HCT116 (cell line): ENCODE measurements at places on chromosomes 16 and 17.
A peak's percentile ranks its signal among the peaks of the same experiment; 100 is the strongest.

GRCh38 chr17:16470265-16470664, 21.7 kb downstream of the LRRC75A start:
- no peak for DNase-seq

DNA sequence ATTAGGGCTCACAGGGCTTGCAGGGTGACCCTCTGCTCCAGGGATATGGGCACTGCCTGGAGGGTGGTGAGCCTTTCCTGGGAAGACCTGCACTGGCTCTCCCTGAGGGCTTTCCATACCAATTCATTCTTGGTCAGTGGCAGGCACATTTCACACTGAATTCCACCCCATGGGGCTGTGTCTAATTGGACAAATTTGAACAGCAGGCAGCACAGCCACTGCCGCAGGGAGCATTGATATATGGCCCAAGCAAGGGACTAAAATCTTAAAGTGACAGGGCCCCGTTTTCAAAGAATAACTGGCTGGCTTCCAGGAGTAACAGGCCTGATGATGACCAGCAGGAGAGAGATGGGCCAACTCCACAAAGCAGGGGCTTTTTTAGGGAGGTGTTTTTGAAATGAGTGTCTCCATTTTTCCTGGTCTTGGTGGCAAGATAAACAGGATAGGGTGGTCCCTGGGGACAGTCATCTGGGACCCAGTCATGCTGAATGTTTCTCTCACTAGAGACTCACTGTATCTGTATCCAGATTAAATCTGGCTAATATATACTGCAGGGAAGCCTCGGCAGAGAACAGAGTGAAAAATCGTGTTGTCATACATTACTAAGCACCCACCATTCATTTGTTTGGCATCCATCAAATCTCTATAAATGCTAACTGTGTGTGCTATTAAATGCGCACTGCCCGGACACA, 74.1 kb upstream of the TBX2 start:
- no peak for DNase-seq

GRCh38 chr16:67257486-67258160, 8.8 kb downstream of the SLC9A5 start:
- DNase-seq = no peak

GRCh38 chr17:32141679-32142037, 644 bp upstream of the RHOT1 start:
- DNase-seq = no peak

DNA sequence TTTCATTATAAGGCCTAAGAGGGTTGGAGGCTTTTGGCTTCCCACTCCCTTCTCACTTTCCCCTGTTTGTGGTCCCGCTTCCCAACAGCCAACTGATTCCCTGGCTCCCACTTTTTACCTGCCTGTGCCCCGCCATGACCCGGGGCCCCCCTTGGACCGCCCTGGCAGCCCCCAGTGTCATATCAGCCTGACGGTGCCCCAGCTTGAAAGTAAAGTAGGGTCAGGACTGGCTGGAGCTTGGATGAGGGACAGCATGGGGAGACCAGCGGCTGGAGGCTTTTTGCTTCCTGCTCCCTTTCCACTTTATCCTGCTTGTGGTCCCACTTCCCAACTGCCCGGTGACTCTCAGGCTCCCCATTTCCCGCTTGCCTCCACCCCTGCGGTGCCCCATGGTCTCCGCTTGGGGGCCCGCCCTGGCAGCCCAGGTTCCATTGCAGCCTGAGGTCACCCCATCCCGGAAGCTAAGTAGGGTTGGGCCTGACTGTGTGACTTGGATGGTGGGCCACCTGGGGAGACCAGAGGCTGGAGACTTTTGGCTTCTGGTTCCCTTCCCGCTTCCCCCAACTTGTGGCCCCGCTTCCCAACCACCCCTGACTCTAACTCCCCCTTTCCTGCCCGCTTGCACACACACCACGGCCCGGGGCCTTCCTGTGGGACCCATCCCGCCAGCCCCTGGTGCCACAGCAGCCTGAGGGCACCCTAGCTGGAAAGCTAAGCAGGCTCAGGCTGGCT, 2274.7 kb downstream of the TP53TG3F start:
- DNase-seq = no peak

DNA sequence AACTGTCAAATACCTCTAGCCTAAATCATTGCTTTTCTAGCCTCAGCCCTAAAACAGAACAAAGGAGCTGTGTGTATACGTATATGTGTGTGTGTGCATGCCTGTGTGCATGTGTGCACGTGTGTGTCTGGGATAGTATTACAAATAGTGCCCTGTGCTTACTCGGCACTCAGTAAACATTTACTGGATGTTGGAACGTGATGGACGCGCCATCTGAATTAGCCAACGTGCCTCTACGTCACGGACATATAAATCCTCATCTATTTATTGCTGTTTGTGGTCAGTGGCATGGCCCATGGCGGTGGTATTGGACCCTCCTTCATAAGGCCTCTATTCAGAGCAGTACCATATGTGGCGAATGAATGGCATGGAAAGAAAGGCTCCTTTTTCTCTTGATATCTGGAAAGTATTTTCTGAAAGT, 37.5 kb downstream of the WWP2 start:
- DNase-seq = no peak

- DNase-seq = peak; percentile 76
Observed at GRCh38 chr17:58082870-58083490, at the start of gene DYNLL2. DYNLL2 (plus strand) TSS chr17:58083419; CDS start chr17:58087091, 3,672 bp downstream.

GRCh38 chr17:73184136-73184993, 8.5 kb upstream of the COG1 start:
- no peak for DNase-seq

DNA sequence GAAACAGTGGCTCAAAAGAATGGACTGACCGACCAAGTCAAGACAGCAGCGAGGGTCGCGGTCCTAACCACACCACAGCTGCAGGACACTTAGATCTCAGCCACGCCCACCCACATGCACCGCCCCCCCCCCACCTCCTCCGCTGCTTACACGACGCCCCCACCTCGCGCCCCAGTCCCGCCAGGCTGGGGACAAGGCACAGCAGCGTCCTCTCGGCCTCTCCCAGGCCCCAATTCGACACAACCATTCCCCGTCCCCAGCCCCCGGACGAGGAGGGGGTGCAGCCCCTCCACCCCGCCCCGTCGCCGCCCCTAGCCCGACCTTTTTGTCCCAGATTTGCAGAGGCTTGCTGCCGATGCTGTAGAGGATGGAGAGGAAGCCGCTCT, 477 bp downstream of the CFAP20 start:
- no peak for DNase-seq

GRCh38 chr16:86951831-86952598, 365.2 kb downstream of the C16orf95 start:
- peak; percentile 36 for DNase-seq

DNA sequence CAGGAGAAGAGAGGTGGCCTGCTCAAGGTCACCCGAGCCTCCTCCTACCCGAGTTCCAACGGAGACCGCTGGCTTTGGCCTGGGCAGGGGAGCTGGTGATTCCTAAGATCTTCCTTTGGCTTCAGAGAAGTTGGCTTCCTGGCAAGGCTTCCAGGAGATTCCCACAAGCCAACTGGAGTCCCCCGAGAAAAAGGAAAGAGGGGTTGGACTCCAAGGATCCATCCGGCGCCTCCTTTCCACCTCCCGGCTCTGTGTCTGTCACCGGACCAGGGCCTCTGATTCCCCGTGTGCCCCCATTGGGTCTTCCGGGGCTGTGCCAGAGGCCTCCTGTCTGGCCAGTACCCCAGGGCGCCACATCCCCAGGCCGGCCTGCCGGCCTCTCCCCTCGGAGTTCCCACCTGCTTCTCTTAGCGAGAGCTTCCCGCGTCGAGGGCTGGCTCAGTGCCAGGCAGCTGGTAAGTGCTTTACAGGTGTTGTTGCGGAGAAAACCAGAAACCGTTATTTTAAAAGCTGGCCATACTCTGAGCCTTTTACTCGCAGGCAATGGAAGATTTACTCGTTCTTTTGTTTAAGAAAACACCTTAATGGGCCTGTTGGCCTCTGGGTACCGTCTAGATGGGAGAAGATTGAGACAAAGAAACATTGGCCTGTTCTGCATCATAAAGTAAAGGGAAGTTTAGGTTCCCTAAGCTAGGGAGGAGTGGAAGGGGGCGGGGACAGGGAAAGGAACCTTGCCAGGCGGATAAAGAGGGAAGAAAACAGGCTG, 258.4 kb upstream of the SDK2 start:
- DNase-seq = no peak

- DNase-seq = no peak
Observed at GRCh38 chr16:65702707-65703402, 581.0 kb upstream of the CDH11 start.

GRCh38 chr17:3914312-3914670, 2.0 kb downstream of the P2RX1 start:
- DNase-seq = no peak

- DNase-seq = no peak
Observed at GRCh38 chr16:2328428-2328827, 12.1 kb downstream of the ABCA3 start.

DNA sequence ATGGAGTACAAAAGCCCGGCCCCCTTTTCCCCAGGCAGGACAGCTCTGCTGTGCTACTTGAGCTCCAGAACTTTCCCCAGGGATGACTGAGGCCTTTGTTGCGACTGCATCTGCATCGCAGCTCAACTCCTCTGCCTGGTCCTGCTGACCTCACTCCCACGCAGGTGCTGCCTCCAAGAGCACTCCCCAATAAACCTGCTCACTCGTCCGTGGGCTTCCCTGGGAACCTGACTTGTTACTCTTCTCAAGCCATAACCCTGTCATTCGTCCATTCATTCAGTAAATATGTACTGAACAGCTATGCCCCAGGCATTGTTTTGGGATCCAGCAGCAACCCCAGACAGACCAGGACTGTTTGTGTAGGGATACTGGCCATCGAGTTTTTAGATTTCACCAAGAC, 11.6 kb upstream of the RMI2 start:
- DNase-seq = no peak

DNA sequence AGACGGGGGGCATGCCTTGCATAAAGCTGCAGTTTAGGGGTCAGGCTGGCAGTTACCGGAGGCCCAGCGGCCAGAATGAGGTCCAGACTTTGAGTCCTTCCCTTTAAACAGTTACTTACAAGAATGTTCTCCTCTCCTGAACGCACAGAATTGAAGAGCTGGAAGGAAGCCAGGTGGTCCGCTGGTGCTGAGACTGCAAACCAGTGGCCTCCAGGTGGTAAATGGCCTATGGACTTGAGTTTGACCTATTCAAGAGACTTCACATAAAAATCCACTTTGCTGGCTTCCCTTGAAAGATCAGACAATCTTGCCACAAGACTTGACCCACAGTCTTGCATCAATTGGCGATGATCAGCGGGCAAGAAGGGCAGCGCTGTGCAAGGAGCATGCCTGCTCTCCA, 14.7 kb upstream of the SEZ6 start:
- DNase-seq = no peak

DNA sequence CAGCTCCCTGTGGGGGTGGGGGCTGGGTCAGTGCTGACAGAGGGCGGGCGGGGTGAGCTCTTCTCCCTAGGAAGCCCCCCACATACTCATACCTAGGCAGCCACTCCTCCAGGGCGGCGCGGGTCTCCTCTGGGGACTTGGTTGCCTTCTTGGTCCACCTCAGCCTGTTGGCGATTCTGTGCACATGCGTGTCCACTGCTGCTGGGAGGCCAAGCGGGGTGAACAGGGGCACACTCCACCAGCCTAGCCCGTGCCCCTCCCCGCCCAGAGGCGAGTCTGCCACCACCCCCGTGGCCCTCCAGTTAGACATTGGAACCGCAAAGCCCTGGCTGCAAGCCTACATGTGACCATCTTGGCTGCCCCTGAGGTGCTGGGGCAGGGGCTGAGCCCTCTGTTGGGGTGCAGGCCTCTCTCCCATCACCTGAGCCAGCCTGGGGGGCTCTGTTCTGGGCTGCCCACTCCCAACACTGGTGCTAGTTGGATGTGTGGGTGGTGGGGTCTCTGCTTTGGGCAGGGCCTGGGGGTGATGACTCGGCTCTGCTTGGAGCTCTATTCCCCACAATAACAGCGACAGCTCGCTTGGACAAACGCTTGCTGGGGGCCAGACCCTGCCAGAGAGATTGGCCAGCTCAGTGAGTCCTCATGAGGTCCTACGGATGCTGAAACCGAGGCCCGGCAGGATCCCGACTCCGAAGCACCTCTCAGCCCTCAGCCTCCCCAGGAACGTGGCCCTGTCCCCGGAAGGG, 7.4 kb downstream of the NTHL1 start:
- DNase-seq = no peak

GRCh38 chr16:57167538-57167937, 18.3 kb downstream of the PSME3IP1 start:
- no peak for DNase-seq

- no peak for DNase-seq
Observed at GRCh38 chr16:66512272-66513110, 37.4 kb downstream of the TK2 start.

DNA sequence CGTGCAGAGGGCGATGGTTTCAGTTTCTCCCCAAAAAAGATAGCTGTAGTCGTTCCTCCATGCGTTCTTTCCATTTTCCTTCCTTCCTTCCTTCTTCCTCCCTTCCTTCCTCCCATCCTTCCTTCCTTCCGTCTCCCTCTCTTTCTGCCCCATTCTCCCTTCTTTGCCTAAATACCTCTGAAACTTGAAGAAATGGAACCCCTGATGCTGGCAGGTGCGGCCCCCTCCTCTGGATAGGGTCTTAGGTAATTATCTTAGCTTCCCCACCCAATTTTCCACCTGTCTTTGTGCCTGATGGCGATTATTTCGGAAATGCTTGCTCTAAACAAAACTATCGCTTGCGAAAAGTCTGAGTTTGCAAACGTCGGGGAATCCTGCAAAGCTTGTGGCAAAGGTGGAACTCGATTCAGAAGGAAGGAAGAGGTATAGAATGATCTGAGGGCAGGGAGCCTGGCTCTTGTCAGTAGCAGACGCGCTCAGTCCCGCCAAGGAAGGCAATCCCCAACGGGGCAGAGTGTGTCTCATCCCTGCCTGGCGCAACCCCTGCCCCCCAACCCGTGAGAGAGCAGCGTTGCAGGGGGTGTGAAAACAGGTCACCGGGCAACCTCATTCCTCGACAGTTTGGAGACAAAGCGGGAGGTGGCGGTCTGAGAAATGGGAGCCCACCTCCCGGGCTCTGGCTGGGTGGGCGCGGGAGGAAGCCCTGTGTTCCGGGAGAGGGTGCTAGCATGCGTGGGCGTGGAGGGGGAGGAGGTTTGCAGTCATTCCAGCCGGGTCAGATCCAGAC, 2.9 kb upstream of the CBX8 start:
- DNase-seq = no peak

DNA sequence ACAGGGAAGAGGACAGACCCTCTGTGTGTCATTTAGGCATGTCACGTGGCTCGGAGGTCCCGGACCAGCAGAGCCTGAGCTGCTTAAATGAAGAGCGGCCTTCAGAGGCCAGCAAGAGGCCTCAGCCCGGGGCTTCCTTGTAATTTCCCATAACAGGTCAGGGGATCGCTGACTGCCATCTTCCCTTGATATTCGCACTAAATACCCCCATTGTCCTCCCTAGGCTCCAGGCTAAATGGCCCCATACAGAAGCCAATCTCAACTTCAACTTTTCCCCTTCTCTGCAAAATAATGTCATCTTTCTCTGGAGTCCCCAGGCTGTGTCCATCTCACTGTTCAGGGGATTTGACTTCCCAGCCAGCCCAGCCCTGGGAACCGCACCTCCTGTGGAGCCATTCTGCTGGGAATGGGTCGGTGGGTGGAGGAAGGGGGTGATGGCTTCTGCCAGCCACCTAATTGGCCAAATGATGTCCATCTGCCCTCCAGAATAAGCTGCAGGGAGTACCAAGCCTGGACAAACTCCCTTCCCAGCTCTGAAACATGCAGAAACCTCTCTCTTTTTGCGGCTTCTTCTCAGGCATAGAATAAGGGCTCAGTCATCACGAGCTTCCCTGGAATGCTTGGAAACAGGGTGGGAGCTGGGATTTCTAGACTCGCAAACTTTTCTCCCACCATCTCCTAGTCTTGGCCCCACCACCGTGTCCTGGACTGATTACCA, 129.9 kb downstream of the SDK2 start:
- no peak for DNase-seq

- DNase-seq = peak; percentile 76
Observed at GRCh38 chr16:14097182-14097959, 26.3 kb downstream of the MRTFB start.

- DNase-seq = no peak
Observed at GRCh38 chr16:49639739-49640431, 216.0 kb downstream of the ZNF423 start.
